ENCODE measurements at places on chromosomes 1 and 21. TPM values are rescaled to one million over a fixed set of nuclear protein-coding genes. Genes with fewer than 3 reads are reported as not detected.

DNA sequence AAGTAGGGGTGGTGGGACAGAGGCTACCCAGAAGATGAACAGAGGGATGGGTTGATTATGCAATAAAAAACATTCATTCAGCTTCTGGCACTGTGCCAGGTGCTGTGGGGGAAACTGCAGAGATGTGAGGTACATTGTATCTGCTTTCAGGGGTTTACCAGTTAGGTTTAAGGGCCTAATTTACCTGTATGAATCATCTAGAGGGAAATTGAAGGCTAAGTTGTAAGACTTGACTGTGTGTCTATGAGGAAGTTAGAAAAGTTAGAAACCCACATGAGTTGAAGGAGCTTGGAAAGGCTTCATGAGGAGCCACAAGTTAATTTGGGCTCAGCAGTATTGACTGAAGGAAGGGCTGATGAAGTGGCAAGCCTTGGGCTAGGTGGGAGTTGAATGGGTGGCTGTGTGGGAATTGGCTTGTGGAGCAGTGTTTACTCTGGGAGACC, 36.7 kb upstream of the APOBEC4 start:
- DNase-seq: no peak

- no peak for DNase-seq
Observed at GRCh38 chr21:42632771-42633690, 20.4 kb upstream of the PDE9A start.

- DNase-seq: no peak
Observed at GRCh38 chr21:40315626-40316025, 448.4 kb downstream of the PCP4 start.

DNA sequence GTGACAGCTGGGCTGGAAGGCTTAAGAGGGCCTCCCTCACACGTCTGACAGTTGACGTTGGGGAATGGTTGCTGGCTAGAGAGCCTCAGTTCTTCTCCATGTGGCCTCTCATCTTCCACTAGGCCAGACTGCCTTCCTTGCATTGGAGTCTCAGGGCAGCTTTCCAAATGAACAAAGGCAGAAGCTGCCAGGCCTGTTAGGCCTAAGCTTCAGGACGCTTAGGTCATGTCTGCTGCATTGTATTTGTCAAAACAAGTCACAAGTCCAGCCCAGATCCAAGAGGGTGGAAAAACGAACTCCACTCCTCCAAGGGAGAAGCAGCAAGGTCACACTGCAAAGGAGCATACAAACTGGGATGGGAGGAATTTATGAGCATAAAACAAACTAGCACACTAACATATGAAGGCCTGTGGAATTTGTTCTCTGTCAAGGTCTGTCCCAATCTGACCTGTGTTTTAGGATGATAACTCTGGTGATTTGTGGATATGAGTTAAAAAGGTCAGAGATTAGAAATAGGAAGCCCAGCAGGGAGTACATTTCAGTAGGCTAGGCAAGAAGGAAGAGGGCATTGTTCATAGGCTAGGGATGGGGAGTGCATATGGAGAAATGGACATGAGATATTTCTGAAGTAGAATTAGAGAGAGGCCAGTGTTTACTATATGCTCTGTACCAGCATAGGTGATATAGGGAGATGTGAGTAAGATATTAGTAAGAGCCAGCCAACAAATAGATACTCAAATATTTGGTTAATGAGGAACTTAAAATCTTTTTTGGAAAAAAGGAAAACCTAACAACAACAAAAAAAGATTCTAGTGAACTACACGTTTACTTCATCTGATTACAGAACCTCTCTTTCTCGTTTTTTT, 29.1 kb upstream of the CNN3 start:
- no peak for DNase-seq

DNA sequence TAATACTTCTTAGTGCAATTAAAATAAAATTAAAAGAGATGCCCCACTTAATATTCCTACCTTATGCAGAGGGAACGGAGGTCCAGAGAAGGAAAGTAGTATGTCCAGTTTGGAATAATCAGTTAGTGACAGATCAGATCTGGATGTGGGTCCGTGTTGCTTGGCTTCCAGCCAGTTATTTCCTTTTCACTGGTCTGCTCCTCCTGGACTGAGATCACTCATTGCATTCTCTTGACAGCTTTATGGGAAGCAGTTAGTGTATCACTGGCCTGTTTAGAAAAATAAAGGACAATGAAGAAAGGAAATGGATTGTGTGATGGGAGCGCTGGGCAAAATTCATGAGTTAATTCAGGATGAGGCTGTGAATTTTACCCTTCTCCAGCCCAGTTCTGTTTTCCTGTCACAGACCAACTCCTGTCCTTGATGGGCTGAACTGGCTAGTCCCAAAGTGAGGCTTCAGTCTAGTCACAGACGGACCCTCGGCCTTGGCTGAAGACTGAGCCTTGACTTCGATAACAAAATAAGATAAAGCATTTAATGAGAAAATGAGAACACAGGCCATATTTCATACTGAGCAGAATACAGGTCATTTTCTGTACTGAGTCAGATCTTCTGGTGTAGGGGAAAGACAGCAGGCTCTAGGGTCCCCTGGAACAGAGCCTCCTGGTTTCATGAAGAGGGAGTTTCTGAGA, 85.2 kb upstream of the TRABD2B start:
- no peak for DNase-seq

DNA sequence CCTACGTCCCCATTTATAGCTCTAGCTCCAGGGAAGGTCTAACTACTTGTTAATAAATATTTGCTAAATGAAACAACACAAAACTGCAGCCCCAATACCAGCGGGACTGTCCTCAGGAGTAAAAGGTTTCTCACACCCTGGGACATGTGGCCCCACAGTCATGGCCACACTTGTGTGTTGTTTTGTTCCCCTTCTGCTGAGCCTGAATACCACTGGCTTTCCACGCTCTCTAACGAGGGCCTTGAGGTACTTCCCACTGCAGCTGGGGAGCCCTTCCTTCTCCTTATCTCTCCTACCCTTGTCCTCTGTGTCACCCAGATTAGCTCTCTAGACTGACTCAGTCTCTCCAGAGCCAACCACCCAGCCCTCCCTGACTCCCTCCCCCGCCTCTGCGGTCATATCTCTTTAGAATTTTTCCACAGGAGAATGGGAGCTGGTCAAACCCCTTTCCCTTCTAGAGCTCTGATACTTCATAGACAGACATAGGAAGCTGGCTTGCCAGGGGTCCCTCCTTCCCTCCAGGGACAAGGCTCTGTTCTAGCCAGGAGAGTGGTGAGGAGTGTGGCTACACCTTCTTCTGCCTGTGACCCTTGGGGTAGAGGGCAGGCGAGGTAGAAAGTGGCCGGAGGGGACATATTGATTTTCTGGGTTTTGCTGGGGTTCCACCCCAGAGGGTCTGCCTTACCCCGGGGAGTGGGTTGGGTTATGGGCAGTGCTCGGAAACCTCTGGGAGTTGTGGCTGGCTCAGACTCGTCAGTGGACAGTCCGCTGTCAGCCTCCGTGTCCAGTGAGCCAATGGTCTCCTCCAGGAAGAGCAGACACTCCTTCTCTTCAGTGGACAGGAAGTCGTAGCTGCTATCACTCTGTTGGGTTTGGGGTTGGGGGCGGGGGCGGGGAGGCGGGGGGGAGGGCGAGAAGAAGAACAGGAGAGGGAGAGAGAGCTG, 8.1 kb downstream of the C1orf116 start:
- no peak for DNase-seq

DNA sequence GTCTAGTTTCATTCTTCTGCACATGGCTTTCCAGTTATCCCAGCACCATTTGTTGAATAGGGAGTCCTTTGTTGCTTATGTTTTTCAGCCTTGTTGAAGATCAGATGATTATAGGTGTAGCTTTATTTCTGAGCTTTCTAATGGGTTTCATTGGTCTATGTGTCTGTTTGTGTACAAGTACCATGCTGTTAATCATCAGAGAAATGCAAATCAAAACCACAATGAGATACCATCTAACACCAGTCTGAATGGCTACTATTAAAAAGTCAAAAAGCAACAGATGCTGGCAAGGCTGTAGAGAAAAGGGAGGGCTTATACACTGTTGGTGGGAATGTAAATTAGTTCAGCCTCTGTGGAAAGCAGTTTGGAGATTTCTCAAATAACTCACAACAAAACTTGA, 321.5 kb upstream of the PTBP2 start:
- no peak for DNase-seq

- no peak for DNase-seq
Observed at GRCh38 chr1:51070011-51070410, 32.0 kb upstream of the C1orf185 start.

Gene INTS7
- 8.9 TPM for total RNA-seq

Measured in T-cell (primary cell).